ENCODE measurements at places on chromosomes 1 and 21.

- DNase-seq: no peak
Observed at GRCh38 chr1:55317673-55318072, 102.5 kb upstream of the USP24 start.

DNA sequence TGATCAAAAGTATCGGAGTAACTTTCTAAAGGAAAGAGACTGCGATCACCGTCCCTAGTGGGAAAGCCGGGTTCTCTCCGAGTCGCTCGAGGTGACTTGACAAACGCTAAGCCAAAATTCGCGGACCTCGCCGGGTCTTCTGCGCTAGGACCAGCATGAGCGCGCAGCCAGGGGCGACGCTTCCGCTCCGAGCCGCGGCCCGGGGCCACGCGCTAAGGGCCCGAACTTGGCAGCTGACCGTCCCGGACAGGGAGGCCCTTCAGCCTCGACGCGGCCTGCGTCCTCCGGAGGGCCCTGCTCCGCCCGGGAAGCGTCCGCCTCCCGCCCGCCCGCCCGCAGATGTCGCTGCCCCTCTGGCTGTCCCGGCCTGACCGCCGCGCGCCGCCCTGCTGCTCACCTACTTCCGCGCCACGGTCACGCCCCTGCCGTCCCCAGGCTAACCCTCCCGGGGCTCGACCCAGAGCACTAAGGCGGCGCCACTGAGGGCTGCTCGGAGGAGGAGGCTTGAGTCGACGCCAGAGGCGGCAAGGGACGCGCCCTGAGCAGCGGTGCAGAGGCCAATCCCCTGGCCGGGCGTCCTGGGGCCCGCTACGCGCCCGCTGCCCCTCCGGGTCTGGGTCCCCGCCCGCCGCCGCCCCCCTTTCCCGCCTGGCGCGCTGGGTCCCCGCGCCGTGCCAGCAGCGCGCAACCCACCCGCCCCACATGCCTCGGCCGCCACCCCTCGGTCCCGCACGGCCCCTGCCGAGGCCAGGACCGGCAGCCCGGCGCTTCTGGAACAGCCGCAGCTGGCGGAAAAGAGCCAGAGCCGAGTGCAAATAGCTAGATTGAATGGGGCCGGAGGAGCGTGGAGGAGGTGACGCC lies 896 bp upstream of the DUSP10 start:
- peak; percentile 86 for DNase-seq

GRCh38 chr1:196400478-196401451 lies 207.5 kb downstream of the KCNT2 start:
- DNase-seq: no peak

DNA sequence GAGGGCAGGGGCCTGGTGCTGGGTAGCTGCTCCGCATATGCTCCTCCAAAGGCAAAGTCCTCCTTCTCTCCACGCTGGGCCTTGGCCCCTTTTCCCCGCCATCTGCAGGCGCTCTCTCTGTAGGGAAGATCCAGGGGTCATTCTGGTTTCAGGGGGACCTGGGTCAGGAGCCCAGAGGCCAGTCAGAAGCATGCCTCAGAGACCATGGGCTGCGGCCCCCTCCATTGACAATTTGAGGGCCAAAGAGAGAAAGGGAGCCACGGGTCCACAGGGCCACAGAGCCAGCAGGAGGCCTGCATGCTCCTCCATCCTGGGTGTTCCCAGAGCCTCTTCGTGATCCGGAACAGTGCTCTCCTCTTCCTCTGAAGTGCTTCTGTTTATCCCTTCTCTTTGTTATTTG lies 2.1 kb upstream of the CLDN19 start:
- no peak for DNase-seq

DNA sequence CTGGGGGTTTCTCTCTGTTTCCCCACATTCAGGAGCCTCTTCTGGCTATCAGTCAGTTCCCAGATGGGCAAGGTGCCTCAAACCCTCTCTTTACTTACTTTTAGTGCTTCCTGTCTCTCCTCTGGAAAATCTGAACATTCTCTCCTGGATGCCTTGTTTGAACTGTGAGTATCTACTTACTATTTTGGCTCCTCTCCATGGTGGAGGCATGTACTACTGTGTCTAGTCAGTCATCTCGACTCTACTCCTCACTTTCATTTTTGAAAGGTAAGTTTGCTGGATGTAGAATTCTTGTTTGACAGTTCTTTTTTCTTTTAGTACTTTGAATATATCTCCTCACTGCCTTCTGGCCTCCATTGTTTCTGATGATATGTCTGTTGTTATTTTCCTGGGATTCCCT lies 70.9 kb upstream of the FAM78B start:
- DNase-seq: no peak
